ENCODE measurements at places on chromosomes 13 and 19.

DNA sequence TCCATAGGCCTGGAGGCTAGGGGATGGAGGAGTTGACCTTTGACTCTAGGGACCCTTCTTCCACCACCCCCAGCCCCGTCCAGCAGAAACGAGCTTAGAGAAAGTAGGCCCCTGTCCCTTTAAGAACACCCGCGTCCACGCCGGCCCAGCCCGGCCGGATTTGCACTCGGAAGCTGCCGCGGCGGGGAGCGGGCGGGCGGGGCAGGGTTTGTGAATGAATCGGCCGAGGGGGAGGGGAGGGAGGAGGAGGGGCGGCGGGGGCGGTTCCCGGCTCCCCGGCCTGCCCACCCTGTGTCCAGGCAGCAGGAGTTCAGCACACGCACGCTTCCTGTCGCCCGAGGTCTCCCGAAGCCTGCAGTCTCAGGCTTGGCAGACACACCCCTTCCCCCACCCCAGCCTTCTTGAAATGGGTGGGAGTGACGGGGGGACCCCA, 1.5 kb downstream of the UNC13A start:
- no peak for DNase-seq

DNA sequence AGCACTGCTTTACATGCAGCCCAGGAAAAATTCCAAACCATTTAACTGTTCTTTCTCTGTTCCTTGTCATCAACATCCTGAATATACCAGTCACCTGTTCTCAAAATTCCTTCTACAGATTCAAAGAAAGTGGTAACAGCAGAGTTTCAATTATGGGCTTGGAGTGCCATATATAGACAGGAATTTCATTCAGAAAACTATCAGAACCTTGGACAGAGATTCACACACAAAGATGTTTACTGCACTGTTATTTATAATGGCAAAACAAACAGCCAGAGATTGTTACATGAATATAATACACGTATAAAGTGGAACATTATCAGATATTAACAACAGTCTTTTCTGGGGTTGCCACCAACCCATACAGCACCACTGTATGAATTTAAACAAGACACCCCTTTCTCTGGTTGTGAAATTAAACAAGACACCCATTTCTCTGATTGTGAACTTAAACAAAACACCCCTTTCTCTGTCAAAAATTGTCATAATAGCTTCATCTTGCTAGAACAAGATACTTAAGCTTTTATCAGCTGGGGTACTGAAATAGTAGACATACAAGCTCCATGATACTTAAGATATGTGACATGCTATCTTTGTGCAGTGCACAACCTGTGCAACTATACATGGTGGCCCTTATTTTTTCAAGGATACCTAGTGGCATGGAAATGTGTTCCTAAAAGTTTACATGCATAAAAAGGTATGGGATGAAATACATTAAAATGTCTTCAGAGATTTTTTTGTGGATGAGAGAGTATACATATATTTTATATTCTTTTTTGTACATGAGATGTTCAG, 12.6 kb downstream of the CACNA1A start:
- no peak for DNase-seq

DNA sequence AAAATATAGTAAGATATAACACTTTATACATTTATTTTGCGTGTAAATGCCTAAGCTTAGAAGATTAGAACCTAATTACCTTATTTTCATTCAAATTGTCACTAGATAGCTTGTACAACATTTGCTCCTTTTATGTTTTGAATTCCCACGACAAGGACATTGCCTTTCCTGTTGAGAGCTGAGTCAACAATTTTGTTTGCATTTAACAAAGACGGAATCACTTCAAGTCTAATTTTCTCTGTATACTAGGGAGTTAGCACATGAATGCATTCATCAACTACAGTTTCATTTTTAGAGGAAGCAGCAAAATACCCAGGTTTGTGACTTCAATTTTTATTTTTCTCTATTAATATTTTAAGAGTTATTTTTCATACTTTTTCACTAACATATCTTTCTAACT, 48.7 kb upstream of the PCCA start:
- DNase-seq, result no peak

- DNase-seq, result no peak
These were observed 2.6 kb upstream of the CLEC4G start for GRCh38 chr19:7734220-7735203.

- no peak for DNase-seq
These were observed 10.1 kb downstream of the NOSIP start for GRCh38 chr19:49570138-49570856.

- DNase-seq, result no peak
These were observed 16.9 kb upstream of the SOHLH2 start for GRCh38 chr13:36231236-36231635.

GRCh38 chr13:33033051-33033812, 17.0 kb downstream of the KL start:
- DNase-seq, result no peak

All from stimulated activated CD8-positive, alpha-beta memory T cell treated with anti-CD3 and anti-CD28 coated beads, Interleukin-15, amount 100 ng/mL, for 48 hours (primary cell).